ENCODE measurements at places on chromosomes 13 and 19.

GRCh38 chr13:49635599-49636433, 7.5 kb downstream of the ARL11 start:
- no peak for DNase-seq

DNA sequence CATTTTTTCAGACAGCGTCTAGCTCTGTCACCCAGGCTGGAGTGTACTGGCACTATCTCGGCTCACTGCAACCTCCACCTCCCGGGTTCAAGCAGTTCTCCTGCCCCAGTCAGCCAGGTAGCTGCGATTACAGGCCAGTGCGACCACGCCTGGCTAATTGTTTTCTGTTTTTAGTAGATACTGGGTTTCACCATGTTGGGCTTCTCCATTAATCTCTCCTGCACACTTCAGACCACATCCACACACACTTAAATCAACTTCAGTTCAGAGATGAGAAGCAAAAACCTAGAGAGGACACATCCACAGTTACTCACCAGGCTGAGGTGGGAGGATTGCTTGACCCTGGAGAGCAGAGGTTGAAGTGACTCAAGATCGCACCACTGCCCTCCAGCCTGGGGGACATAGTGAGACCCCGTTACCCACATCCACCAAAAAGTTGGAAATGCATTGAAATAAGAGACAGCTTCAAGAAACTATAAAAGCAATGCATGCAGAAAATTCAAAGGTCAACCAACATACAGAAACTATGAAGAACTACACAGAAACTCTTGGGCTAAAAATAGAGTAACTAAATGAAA, 42.3 kb downstream of the ZNF611 start:
- no peak for DNase-seq

GRCh38 chr13:25292301-25292700, 5.0 kb upstream of the MTMR6 start:
- DNase-seq: no peak

DNA sequence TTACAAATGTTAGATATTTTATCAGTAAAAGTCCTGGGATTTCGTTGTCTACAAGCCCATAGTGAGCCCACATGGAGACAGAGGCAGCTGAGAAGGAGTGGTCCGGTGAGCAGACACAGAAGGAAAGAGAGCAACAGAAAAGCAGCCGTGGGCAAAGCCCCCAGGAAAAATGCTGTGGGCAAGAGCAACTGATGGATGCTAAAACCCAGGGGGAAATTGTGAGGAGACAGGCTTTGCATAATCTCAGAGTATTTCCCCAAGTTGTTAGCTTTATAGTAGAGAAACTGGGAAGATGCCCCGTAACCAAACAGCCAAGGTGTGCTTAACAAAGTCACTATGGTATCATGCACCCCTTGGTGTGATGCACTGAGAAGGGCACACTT, 35.1 kb downstream of the GJA3 start:
- DNase-seq: no peak

DNA sequence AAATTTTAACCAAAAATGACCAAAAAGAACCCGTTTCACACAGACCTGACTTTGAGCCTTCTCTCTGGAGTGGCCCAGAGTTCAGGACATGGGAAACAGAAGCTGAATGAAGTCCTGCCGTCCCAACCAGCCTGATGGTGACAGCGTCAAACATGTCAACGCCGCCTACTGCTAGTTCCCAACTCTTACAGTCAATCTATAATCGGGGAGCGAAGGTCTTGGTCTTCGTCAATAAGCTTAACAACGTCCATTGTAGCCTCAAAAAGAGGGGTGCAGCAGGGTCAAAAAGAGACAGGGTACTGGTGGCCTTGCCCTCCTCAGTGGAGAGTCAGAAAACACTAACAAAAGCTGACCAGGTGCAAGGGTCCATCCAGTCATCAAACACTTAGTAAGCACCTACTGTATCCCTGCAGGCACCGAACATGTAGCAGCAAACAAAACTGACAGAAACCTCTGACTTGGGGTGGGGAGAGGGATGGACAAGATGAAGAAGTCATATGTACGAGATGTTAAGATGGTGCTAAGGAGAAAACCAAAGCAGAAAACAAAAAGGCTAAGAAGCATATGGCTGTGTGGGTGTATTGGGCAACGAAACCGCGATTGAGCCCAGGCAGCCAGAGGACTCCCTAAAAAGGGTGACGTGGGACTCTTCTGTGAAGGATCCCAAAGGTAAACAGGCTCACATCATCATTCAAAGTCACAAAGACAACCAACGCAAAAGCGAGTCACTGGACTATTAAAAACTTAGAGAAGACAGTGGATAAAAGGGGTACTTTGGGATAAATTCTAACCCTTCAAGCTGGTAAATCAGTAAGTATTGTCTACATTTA, 12.0 kb downstream of the MLLT1 start:
- DNase-seq: no peak

DNA sequence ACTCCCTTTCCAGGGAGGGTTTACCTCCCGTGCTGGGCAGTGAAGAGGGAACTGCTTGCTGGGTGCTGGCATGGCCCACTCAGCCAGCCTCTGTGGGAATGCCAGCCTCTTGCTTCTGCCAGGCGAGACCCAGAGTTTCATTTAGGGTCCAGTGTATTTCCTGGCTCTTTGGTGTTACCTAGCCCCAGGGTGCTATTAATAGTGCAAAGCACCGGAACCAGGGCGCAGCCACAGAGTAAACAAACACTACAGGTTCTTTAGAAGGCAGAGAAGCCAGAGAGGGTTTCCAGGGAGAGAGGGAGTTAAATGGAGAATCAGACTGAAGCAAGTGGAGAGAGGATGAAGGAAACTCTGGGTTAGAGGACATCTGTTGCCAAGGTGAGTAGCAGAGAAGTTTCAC, 74.9 kb upstream of the SPATA13 start:
- no peak for DNase-seq

- no peak for DNase-seq
Measured at GRCh38 chr19:749811-750210, 1.1 kb upstream of the MISP start.

- no peak for DNase-seq
Measured at GRCh38 chr13:75353781-75354193, 128.2 kb downstream of the TBC1D4 start.

DNA sequence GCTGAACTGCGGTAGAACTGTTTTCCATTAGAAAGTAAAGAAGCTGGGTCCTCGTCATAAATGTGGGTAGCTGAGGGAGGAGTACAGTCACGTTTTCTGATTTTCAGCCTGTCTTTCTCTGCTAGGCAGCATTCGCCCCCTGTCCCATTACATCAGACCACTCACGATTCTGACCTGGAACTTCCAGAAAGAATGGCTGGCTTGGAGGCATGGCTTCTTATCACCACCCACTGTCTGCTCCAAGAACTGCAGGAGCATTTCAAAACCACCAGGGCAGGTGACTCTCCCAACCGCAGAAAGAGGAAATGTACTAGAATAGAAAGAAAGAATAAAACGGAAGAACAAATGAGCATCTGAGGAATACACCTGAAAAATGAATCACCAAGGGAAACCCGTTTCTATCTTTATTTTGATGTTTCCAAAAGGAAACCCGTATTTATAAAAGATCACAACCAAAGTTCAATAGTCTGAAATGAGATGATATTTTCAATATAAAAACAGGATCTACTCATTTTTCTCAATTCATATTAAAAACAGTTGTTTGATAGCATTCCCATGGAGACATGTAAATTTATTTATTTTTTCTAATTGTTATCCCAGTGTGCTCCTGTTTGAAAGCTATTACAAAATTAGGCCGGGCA, 22.1 kb upstream of the POMP start:
- DNase-seq: no peak

DNA sequence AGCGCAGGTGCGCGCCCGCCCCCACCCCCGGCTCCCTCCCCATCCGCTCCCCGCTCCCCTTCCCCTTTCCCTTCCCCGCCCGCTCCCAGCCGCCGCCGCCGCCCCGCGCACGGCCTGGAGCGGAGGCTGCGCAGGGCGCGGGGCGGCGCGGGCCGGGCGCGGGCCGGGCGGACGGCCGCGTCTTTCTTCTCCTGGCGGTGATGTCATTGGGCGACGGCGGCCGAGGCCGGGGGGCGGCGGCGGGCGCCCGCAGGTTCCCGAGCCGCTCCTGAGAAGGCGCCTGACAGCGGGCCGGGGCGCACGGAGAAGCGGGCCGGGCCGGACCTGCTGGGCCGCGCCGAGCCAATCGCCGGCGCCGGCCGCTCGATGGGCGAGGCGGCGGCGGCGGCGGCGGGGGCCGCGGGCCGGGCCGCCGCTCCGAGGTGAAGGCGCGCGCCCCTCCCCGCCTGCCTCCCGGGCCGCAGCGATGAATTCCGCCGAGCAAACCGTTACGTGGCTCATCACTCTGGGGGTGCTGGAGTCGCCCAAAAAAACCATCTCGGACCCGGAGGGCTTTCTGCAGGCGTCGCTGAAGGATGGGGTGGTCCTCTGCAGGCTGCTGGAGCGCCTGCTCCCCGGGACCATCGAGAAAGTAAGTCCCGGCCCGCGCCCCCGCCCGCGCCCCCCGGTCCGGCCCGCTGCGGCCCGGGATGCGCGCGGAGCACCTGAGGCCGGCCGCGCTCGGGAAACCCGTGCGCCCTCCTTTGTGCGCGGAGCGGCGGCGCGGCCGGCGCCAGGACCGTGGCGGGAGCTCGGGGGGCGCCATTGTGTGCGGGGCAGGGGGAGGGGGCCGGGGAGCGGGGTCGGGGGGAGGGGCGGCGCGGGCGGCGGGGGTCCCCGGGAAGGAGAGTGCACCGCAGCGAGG, at the start of gene ARHGEF7:
Gene ARHGEF7 (plus strand): TSS at position 250 of the 904 bp plus-strand sequence. CDS start 217 bp downstream, at position 467.
- DNase-seq: no peak

DNA sequence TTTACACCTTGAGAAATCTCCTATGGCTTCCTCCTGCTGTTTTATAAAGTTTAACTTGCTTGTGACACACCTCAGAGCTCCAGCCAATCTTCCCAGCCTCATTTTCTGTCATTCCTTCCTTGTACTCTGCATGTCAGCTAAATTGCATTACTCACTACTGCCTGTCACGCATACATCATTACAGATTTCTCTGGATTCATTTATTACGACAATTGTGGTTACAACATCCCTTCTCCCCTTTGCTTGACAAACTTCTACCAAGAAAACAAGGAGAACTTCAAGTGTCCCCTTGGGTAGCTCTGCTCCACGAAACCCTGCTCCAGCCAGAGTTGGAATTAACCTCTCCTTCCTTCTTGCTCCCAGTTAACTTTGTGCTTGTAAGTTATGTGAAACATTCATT, 22.0 kb upstream of the GPR18 start:
- DNase-seq: no peak

DNA sequence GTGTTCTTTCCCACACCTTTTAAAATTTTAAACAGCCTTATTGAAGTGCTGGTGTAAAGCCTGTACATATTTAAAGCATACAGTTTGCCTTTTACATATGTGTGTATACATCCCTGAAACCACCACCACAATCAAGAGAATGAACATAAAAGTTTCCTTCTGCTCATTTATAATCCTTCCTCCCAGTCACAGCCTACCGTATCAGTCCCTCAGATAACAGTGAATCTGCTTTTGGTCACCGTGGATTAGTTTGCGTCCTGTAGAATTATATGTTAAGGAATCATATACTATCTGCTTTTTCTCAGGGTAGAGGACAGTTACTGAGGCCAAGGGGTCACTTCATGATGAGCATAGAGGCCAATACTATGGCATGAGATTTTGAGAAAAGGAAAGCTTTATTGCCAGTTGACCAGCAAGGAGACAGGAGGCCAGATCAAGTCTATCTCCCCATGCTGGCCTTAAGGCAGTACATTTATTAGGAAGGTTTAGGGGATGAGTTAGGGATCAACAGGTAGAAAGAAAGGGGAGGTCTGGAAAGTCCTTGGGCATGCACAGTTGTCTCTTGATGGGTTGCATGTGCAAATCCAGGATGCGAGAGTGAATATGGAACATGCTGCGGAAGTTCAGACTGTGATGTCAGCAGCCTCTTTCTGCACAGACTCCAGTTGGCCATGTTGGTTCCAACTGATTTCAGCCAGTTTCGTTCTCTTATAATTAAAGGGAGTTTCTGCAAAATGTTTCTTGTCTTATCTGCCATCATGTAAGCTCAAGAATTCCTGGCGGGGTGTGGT, 36.3 kb upstream of the LSM14A start:
- DNase-seq: no peak

DNA sequence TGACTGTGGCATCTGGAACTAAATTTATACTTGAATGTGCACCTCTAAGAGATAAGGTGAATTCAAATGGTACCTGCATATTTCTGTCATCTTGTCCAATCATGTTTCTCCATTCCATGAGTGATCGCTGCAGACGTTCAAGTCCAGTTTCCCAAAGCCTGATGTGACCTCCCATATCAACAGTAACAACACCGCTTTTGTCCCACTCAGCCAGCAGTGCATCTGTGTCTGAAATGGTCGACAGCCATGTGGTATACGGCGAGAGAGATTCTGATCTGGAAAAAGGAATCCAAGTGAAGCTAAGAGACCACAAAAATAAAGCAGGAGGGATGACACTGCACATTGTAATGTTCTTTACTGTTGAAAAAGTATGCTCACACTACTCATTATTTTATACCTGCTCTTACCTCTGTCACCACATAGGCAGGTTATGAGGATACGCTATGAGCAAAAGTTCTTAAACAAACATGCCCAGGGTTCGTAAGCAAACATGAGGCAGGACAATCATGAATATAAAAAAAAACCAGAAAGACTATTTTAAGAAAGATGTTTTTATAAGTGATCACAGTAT, 213.6 kb downstream of the RGCC start:
- no peak for DNase-seq

- DNase-seq: no peak
Measured at GRCh38 chr19:29873801-29874575, 62.2 kb downstream of the CCNE1 start.

- DNase-seq: no peak
Measured at GRCh38 chr13:100014621-100015020, 33.0 kb downstream of the ZIC2 start.

- no peak for DNase-seq
Measured at GRCh38 chr19:1113986-1114483, 10.2 kb downstream of the GPX4 start.

- no peak for DNase-seq
Measured at GRCh38 chr13:32790731-32791130, 204.5 kb downstream of the PDS5B start.

DNA sequence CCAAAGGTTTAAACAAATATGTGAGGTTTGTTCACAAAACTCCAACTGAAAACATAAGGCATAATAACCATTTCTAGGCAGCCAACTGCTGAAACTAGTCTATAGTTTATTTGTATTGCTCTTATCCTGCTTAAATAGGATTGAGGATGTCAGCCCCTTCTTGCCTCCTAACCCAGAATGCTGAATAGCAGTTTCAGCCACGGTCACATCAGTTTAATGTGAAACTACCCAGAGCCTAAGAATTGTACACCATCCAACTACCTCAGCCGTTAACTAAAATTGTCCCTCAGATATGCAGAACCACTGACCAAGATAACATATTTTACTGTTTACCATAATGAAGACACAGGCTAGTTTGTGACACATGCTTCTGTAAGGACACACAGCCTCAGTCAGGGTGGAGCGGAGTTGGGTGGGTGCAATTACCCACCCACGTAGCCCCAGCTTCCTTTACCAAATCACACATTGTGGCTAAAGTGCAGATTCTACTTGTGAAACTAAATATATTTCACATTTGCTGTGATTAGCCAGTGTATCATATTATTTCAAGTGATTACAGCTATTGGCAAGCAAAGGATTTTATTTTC, 259.9 kb downstream of the EFNB2 start:
- DNase-seq: no peak

Measured in coronary artery (tissue), 2 donors.